Adipocyte (in vitro differentiated cells): ENCODE measurements at places on chromosomes 11 and 22.

DNA sequence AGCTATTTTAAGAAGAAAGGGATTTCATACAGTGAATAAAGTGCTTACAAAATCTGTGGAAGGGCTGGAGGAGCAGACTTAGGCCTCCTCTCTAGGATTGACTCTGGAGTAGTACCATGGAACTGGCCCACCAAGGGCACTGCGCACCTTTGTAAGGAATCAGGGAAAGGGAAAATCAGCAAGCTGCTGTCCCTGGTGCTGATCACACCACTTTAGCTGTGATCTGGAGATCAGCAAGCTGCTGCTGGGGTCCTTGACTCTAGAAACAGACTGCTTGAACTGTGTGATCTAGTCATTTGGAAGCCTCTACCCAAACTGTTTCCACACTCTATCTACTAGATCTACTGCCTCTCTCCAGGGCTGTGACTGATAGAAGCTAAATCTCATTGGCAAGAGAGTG, 18.4 kb upstream of the TECTA start:
- no peak for DNase-seq

DNA sequence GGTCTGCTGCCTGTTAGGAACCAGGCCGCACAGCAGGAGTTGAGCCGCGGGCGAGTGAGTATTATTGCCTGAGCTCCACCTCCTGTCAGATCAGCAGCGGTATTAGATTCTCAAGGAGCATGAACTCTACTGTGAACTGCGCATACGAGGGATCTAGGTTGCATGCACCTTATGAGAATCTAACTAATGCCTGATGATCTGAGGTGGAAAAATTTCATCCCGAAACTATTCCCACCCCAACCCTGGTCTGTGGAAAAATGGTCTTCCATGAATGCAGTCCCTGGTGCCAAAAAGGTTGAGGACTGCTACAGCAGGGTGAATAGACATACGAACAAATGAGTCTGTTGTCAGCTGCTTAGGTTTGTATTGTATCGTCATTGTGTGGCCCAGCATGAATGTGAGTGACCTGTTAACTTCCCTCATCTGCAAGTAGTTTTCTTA, 29.8 kb downstream of the RNF141 start:
- no peak for DNase-seq

DNA sequence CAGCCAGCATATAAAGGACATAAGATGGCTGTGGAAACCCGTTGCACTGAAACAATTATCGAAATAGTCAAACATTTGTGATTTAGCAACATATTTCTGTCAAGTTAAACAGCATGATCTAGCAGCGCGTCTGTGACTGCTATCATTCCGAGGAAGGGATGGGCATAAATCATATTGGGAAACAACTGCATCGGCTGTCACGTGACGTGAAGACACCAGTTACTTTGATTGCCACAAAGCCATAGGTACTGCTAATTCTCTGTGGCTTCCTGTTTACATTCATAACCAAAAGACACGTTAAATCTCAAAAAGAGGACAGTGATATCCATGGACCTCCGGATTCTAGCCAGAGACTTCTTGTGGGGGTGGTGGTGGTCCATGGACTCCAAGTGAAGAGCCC, 87.8 kb downstream of the CACNA1I start:
- no peak for DNase-seq

DNA sequence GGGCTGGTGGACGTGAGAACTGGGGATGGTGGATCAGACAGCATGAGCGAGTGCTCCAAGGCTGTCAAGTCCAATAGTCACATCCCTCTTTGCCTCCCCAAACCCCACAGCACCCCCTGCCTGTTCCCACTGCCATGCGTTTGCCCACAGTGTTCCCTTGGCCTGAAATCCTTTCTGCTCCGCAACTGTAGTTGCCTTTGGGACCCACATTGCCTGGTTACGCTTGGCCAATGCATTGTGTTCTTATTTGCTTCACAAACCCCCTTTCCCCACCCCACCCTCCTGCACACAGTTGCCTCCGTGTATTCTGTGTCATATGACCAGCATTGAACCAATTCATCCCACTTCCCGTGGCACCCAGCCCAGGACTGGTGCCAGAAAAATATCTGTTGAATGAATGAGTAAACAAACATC, 2.1 kb upstream of the KIAA0930 start:
- DNase-seq = no peak

GRCh38 chr22:21067901-21068680, 22.3 kb downstream of the LRRC74B start:
- DNase-seq = no peak

- no peak for DNase-seq
Observed at GRCh38 chr22:24400726-24401596, 26.4 kb upstream of the ADORA2A start.

DNA sequence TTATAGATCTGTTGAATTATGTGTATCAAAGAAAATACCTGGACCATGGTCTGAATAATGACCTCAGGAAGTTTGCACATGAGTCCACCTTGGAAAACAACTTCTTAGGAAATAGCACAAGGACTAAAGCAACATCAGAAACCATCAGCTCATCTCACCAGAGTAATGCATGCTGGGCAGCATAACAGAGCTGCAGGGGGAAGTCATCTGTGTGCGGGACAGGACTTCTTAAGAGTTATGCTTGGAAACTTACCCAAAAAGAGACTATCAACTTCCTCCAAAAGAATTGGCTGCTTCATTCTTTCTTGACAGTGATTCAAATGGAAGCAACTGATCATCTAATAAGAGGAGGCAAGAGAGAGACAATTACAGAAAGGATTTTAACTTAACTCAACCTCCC, 2.5 kb downstream of the OR56B4 start:
- no peak for DNase-seq

DNA sequence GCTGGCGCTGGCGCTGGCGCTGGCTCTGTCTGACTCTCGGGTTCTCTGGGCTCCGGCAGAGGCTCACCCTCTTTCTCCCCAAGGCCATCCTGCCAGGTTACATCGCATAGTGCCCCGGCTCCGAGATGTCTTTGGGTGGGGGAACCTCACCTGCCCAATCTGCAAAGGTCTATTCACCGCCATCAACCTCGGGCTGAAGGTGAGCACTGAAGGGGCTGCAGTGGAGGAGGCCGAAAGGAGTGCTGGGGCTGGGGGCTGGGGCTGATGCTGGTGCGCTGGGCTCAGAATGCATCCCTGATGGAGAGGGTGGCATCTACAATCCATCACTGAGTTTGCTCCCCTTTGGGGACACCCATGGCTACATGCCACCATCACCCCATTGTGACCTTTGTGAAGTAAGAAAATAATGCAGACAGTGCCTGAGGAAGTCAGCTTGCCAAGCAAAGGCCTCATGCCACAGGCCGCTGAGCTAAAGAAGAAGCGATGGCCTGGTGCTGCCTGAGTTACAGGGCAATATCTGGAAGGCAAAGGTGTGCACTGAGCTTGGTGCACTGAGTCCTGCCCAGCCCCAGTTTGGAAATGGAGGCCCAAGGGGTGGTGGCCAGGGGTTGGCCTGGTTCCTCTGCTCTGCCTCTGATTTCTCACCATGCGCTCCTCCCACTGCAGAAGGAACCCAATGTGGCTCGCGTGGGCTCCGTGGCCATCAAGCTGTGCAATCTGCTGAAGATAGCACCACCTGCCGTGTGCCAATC, 620 bp downstream of the SMPD1 start:
- no peak for DNase-seq

GRCh38 chr11:22554221-22554620, 71.4 kb downstream of the FANCF start:
- no peak for DNase-seq

GRCh38 chr22:46537946-46538813, 760 bp upstream of the CELSR1 start:
- DNase-seq = peak; percentile 55

DNA sequence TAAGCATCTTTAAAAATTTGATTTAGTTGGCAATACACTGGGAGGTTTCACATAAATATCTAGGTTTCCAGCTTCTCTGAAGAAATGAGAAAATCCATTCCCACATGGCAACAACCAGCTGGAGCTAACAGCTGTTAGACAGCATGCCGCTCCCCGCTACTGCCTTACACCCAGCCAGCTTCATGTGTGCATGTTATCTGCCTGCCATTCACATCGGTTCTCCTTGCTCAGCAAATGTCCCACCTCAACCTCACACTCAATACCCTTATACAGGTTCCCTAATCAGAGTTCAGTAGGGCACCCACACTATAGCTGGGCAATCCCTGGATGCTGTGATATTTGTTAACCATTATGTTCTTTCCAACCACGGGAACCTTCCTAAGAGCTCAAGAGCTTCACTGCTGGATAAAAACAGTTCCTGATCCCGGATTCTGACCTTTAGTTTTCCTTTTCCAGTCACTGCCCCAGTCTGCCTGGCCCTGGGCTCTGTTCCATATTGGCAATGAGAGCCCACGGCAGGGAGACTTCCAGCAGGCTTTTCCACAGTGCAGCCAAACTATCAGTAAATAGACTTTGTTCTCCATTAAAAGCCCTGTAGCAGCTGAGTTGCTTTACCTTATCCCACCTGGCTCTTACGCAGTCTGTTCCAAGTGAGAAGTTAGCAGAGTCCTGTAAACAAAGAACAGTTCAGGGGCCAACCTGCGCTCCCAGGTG, 8.6 kb downstream of the RPUSD4 start:
- no peak for DNase-seq

- DNase-seq = no peak
Observed at GRCh38 chr22:30781271-30781875, 86.7 kb downstream of the OSBP2 start.

GRCh38 chr11:13905137-13905781, 57.3 kb upstream of the SPON1 start:
- no peak for DNase-seq

DNA sequence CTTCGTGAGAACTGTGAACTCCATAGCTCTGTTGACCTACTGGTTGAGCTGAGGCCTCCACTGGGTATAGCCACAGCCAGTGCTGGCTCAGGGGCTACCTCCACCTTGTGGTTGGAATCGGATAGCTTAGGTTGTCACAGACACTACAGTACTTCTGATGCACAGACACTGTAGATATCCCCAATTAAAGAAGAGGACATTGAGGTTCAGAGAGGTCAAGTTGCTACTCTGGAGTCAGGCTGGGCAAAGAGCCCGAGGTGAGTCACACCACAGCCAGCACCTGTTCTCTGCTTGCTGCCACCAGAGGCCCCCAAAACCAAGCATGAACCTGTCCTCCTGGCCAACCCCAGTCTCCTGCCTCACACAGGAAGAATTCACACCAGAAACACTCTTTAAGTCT, 5.4 kb downstream of the UFD1 start:
- DNase-seq = no peak

DNA sequence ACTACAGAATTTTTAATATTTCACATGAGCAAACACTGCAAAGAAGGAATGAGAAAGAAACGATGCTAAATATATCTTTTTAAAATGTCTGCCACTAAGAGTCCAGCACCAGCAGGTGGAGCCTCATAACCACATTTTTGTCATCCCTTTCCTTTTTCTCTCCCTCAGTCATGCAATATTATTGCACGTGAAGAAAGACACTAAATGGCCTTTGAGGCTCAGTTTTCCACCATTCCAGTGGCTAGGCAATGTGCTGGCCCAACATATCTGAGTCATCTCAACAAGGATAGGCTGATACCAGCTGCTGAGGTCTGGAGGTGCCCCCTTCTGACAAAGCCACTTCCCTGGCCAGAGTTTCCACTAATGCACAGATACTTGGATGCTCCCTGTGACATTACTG, 1.8 kb downstream of the ALKBH8 start:
- DNase-seq = peak; percentile 82

GRCh38 chr11:93547773-93548172, 4.6 kb upstream of the SMCO4 start:
- DNase-seq = no peak

GRCh38 chr11:45149483-45150056, 3.1 kb downstream of the PRDM11 start:
- DNase-seq = no peak

DNA sequence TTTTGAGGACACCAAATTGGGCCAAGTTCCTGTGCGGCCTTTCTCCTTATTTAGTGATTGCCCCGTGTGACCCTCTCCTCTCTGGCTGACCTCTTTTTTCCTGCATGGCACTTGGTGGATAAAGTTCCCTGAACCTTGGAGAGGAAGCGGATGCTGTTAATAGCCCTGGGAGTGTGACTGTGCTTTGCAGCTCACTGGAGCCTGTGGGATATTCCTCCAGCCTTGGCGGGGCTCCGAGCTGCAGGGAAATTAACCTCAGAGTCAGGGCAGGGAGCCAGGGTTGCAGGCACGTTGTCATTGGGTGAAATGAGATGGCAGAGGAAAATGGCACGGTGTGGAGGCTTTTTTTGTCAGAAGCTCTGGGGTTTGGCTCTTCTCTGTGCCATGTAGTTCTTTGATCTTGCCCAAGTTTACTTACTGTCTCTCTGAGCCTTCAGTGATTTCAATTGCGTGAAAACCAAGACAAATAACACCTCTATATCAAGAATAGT, 965 bp downstream of the OR9Q1 start:
- DNase-seq = no peak

DNA sequence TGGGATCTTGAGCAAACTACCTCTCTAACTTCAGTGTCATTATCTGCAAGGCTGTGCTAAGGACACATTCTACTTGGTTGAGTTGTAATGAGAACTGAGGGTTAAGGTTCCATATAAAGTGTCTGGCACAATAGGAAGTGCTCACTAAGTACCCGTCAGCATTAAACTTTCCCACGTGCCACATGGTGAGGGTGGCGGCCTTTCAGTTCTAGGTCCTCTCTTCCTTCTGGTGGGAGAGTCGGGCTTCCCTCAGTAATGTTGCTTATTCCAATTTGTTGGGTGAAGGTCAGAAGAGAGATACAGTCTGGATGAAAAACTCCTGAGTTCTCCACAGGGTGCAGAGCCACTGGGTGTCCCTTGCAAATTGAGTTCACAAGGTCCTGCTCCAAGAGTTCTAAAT, 4.6 kb upstream of the CD6 start:
- DNase-seq = no peak

- DNase-seq = no peak
Observed at GRCh38 chr11:10658621-10659338, 34.8 kb downstream of the IRAG1 start.

DNA sequence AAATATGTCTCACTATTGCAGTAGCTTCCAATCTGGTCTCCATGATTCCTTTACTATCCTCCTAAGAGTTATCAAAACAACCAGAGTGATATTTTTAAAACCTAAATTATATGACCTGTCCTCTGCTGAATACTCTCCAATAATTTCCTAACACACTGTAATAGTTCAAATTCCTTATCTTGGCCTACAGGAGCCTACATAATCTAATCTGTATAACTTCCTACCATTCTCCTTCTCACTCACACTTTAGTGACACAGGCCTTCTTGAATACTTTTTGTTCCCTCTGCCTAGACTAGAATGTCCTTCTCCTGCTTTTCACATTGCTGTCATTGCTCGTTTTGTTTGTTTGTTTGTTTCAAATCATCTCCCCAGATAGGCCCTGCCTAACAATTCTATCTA, 9.4 kb downstream of the FHIP1B start:
- no peak for DNase-seq

- no peak for DNase-seq
Observed at GRCh38 chr11:3826721-3827120, 14.0 kb downstream of the RHOG start.
